ENCODE measurements at places on chromosomes 2 and 18. TPM values are rescaled to one million over a fixed set of nuclear protein-coding genes. Genes with fewer than 3 reads are reported as not detected.

- DNase-seq: no peak
These were observed 40.5 kb upstream of the IL1R1 start for GRCh38 chr2:102101849-102102635.

The PTPN2 gene
- 40.4 TPM for total RNA-seq

The MLPH gene
- 0.82 TPM for total RNA-seq

DNA sequence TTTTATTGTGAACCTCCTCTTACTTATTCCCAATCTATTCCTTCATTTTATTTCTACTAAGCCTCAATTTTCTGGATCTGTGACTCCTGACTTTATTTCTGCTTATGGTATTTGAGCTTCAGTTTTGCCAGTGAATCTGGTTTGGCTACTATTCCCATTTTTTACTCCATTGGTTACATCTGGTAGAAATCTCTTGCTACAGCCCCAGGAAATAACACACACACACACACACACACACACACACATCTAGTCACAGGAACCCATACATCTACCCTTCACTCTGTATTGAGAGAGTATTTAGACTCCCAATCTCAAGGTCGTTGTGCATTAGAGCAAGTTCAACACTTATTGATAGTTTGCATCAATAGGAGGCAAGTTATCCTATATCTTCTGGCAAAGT, 37.0 kb upstream of the GALNT5 start:
- no peak for DNase-seq

The ANKRD30BL gene
- 12.6 TPM for total RNA-seq

- DNase-seq: no peak
These were observed 100.4 kb upstream of the GPR45 start for GRCh38 chr2:105141099-105141614.

DNA sequence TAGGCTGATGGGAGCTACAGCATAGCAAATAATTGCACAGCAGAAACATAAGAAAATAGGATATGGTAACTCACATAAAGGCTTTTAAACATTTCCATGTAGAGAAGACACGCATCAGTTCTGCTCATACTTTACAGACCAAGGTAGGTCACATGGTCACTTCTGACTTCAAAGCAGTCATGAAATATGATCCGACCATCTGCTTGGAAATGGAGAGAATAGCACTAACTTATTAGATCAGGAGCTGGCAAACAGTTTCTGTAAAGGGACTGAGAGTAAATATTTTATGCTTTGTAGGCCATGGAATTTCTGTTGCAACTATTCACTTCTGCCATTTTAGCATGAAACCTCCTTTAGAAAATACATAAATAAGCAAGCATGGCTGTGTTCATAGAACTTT, 936.6 kb upstream of the FANCL start:
- DNase-seq: no peak

The KANSL3 gene
- 22.0 TPM for total RNA-seq

The REL gene
- total RNA-seq: 5.7 TPM

The FBLN7 gene
- total RNA-seq: 0.41 TPM

GRCh38 chr2:157932480-157933159, 56.5 kb upstream of the ACVR1 start:
- no peak for DNase-seq

The BOLL gene
- total RNA-seq: not detected

Data from frontal cortex (tissue), 4 donors.